ENCODE measurements at places on chromosomes 2 and 18. TPM values are rescaled to one million over a fixed set of nuclear protein-coding genes. Genes with fewer than 3 reads are reported as not detected.
A peak's percentile ranks its signal among the peaks of the same experiment; 100 is the strongest.

DNA sequence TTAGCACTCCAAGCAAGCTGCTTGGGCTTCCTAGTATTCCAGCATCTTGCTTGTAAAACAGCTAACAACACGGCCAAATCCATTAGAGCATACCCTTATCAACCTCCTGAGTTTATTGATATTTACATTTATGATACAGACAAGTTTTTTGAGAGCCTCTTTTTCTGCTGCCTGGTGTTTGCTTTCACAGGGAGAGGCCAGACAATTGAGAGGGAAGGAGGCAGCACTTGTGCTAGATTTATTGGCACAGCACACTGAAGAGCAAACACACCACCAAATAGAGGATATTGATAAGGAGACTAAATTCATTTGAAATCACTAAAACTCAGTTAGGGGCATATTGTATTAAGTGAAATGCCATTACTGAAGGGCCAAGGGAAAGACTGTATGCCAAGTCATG, 1142.3 kb upstream of the FANCL start:
- no peak for DNase-seq

DNA sequence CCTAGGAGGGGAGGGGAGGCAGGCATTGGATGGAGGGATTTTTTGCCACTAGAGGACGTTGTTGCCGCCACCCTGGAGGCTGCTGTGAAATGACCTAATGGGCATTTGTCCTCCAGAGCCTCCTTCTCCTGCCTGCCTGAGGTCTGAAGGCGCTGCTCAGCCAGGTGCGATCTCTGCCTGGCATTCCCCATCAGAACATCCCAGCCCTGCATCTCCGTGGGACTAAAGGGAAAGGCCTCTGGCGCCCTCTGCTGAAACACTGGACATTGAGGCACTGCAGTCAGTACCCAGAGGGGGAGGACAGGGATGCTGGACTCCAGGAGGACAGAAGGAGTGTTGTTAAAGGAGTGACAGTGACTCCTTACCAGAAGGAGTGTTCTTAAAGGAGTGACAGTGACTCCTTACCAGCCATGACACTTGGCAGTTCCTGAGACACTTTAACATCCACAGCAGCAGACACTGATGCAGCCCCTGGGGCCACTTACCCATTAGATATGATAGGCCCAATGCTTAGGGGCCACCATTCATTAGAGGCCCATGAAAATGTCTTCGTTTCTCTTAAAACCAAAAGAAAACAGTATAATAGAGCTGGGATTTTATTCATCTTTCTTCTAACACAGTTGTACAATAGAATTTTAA, 17.0 kb downstream of the THNSL2 start:
- peak; percentile 35 for DNase-seq

GRCh38 chr2:45040786-45041185, 31.5 kb upstream of the SIX2 start:
- DNase-seq: no peak

GRCh38 chr2:127107622-127107999, 657 bp upstream of the BIN1 start:
- DNase-seq: no peak

- DNase-seq: no peak
Measured at GRCh38 chr18:74066018-74066417, 81.6 kb downstream of the FBXO15 start.

DNA sequence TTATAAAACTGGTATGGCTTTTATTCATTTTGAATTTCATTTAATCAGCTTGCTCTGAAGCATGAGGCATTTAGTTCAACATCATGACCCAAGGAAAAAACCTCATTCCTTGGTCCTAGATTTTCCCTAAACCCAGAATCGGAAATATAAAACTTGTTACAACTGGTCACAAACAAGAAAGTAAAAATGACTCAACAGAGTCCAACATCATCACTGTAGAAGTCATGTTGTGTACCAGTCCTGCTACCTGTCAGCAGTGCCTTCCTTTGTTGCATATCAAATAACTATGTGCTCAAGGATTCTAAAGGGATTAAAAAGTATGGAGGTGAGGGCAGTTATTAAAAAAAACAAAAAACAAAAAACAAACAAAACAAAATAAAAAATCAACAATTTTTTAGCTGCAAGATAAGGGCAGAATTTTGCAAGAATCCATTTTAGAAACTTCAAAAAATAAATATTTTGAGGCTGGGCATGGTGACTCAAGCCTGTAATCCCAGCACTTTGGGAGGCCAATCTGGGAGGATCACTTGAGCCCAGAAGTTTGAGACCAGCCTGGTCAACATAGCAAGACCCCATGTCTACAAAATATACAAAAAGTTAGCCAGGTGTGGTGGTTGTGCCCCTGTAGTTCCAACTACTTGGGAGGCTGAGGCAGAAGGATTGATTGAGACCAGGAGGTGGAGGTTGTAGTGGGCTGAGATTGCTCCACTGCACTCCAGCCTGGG, 18.4 kb downstream of the NCKAP1 start:
- no peak for DNase-seq

DNA sequence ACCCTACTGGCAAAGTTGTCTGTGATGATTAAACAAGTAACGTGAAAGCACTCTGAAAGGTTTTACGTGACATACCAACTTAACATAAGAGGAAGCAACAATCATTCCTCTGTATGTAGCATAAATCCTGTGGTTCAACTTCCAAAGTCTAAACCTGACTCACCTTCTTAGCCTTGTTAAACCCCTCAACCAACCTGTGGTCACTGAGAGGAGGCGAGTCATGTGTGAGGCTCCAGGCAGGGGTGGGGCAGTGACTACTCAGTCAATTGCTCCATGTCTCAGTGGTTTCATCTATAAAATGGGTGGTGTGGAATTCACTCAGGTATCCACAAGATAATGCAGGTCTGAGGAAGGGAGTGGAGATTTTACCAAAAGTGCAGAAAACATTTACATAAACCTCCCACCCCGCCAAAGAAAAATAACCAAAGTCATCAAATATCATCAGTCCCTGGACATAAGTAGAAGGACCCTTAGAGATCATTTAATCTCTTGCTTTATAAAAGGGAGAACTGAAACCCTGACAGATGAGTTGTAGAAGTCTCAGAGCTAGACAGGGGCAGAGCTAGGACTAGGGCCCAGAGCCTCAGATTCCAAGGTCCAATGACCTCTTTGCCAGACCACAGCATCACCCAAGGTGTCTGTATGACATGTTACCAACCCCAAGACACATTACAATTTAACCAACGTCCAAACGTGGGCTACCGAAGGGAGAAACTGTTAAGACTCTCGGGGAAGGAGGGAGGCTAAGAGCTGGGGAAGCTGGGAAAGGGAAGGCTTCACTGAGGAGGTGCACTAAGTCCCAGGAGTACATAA, 3.7 kb upstream of the PCBP1 start:
- DNase-seq: peak; percentile 83

GRCh38 chr2:231319867-231320266, 75.6 kb upstream of the B3GNT7 start:
- DNase-seq: no peak

GRCh38 chr2:3249476-3249962, 128.1 kb downstream of the EIPR1 start:
- DNase-seq: no peak

DNA sequence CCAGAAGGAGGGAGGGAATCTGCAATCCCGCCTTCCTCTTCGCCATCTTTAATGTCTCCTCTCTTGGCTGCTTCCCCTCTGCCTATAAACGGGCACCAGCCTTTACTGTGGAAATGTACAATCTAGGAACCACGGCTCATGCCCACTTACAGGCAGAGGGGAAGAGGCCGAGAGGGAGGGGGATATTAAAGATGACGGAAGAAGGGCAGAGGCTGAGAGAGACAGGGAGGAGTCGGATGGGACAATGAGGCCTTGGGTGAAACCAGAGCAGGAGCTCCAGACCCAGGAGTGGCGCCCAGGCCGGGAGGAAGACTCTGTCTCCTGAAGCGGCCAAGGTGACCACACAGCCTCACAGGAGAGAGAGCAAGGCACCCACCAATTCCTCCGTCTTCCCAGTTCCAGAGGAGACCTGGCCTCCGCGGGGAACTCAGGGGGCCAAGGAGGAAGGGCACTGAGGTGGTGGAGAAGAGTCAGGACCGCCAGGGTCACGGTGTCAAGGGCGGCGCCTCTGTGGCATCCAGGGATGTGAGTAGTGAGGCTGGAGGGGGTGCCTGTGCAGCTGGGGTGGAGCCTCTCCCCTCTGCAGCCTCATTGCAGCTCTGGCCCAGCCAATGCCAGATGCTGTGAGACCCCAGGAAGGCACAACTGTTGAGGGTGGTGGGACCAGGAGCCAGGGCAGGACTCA, 67.8 kb downstream of the CIB4 start:
- DNase-seq: no peak

DNA sequence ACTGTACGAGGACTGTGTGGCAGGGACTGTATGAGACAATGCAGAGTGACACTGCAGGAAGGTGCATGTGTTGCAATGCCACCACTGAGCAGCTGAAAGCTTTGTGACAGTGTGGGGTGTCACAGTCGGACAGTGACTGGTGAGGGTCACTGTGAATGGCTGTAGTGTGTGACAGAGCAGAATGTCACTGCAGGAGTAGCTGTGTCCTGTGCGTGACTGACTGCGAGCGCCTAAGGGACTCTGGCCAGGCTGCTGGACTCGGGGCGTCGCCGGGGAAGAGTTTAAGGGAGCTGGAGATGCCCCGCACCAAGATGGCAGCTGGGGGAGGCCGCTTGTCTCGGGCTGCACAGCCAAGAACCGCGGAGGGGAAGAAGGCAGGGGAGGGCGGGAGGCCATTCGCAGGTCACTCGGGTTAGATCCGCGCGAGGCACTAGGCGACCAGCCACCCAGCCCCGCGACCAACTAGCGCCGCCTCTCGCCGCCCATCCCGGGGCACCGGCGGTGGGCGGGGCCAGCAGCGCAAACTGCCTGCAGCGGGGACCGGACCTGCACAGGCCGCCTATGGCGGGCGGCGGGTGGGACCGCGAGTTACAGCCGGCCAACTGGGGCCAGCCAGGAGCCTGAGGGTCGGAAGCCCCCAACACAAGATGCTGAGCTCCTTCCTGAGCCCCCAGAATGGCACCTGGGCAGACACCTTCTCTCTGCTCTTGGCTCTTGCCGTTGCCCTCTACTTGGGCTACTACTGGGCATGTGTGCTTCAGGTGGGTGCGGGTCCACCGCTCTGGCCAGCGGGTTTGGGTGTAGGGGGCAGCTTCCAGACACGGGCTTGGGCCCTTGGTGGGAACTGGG, at the start of gene ABHD1:
Gene ABHD1, plus strand, starts transcription at position 514 of the 849 bp plus-strand sequence. Its CDS starts 134 bp downstream, at position 648.
- DNase-seq: peak; percentile 67

DNA sequence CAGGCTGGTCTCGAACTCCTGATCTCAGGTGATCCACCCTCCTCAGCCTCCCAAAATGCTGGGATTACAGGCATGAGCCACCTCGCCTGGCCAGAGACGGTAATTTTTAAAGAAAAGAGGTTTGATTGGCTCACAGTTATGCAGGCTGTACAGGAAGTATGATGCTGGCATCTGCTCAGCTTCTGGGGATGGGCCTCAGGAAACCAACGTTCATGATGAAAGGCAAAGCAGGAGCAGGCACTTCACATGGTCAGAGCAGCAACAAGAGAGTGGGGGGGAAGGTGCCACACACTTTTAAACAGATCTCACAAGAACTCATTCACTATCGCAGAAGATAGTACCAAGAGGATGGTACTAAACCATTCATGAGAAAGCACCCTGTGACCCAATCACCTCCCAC, 38.0 kb upstream of the GPD2 start:
- DNase-seq: no peak

DNA sequence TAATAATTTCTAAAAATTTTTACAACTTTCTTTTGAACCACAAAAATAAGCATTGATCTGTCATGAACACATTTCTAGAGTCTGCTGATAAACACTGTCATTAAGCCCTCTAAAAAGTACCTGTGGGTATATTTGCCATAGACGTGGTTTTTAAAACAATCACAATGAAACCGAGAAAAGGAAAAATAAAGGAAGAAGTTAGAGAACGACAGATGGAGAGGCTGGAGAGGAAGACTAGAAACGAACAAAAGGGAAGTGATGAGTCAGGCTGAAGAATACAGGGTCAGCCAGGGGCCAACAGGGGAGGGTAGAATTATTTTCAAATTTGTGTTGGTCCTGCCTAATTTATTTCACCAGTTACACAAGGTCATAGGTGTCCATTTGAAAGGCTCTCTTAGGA, 62.0 kb downstream of the MYL12B start:
- no peak for DNase-seq

DNA sequence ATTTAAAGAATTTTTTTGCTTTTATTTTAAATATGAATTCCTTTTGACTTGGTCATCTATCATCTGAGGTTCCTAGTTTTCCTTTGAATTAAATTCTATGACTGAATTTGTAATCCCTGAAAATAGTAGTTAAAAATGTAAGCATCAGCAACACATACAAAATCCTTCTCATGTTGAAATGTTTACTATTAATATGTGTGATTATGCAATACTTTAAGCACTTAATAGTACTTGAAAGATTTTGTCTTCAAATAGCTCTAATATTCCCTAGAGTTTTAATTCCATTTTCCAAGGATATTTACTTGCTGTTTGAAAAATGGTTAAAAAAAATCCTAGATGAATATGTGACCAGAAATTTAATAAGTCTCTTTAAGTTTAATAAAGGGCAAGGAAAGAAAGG, 26.6 kb upstream of the SPATS2L start:
- DNase-seq: no peak

DNA sequence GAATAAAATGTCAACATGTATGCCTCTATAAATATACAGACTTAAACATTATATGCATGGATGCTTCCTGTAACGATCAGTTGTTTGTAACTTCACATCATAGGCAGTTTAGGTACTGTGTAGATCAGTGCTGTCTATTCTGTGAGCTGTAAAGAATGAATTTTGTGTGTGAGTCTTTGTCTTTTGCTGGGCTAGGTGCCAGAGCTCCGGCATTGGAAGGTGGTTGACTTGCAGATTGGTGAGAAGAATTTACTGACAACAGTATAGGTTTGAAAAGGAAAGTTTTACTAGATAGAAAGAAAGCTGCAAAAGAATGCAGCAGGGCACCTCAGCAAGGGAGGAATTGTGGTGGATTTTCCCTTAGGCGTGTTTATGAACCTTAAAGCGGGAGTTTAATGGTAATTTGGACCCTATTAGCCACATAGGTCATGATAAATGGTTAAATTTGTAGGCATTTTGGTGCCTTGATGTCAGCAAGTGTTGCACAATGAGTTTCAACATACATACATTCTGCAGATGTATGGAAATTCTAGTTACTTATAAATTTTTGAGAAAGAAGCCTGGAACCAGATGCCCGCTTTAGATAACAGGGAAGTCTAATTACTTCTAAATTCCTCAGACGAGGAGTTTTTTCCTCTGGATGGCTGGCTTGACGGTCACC, 6.7 kb upstream of the QPCT start:
- no peak for DNase-seq

DNA sequence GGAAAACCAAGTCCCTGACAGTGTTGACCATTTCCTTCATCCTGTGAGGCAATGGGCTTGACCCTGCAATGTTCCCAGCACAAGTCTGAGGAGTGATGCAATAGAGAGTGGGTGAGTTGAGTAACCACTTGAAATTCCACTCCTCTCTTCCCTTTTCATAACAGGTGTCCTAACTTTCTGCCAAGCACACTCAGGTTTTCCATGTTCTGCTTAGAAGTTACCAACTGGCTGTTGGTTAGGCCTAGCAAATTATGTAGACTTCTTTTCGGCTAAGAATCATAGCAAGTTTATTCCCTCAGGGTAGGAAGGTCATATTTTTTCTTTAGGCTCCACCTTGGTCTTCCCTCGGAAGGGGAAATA, 11.5 kb downstream of the GNLY start:
- DNase-seq: no peak

The SLC14A1 gene
- total RNA-seq: 0.54 TPM

The G6PC2 gene
- total RNA-seq: not detected

The PTPRN gene
- 0.09 TPM for total RNA-seq

The GPC1 gene
- 1.6 TPM for total RNA-seq

The REEP1 gene
- 0.45 TPM for total RNA-seq

The NDC80 gene
- 117 TPM for total RNA-seq

The FSHR gene
- not detected for total RNA-seq

The SMYD5 gene
- 36.0 TPM for total RNA-seq

The ABHD1 gene
- 0.43 TPM for total RNA-seq

The FAM228A gene
- 0.30 TPM for total RNA-seq
